ENCODE measurements at places on chromosomes 5 and 9.

- H3K4me1 ChIP-seq = no peaks in the 10 kb centered on the region
- no peaks in the 10 kb centered on the region for H3K36me3 ChIP-seq
- H3K4me3 ChIP-seq = no peak overlapping the region
- no peak overlapping the region for H3K27ac ChIP-seq
These were observed 152.7 kb downstream of the COL23A1 start for GRCh38 chr5:178437386-178438075.

GRCh38 chr9:80592413-80592812 lies 1020.6 kb downstream of the TLE4 start:
- H3K4me1 ChIP-seq = no peaks in the 10 kb centered on the region
- no peaks in the 10 kb centered on the region for H3K27me3 ChIP-seq
- no peak for DNase-seq

- H3K27me3 ChIP-seq = no peaks in the 10 kb centered on the region
- no peak overlapping the region for H3K27ac ChIP-seq
- DNase-seq = no peak
- H3K4me1 ChIP-seq = no peaks in the 10 kb centered on the region
- H3K4me3 ChIP-seq = no peak overlapping the region
These were observed 464.9 kb upstream of the BRINP1 start for GRCh38 chr9:119834064-119834620.

DNA sequence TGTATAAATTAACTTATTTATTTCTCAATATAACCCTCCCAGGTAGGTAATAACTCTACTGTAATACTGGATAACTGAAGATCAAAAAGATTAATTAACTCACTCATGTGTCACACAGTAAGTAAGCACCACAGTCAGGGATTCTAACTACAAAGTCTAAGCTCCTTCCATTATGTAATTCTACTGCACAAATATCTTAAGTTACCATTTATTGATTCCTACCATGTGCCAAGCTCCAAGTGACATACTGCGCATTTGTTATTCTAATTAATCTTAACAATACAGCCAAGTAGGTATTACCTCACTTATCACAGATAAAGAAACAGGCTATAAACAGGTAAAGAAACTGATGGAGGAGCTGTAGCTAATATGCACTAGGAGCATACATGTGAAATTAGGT lies 58.3 kb downstream of the RANBP6 start:
- no peak for DNase-seq
- no peaks in the 10 kb centered on the region for H3K36me3 ChIP-seq
- H3K4me3 ChIP-seq = no peak overlapping the region
- H3K4me1 ChIP-seq = no peaks in the 10 kb centered on the region
- H3K27me3 ChIP-seq = no peaks in the 10 kb centered on the region

GRCh38 chr9:125521462-125522327 lies 185.3 kb downstream of the MAPKAP1 start:
- H3K36me3 ChIP-seq = no peaks in the 10 kb centered on the region
- H3K27ac ChIP-seq = no peak overlapping the region
- H3K4me3 ChIP-seq = no peak overlapping the region
- H3K4me1 ChIP-seq = peaks cover 22% of the 10 kb centered on the region

Data from CD8-positive, alpha-beta memory T cell (primary cell).